Astrocyte (in vitro differentiated cells and primary cell): ENCODE measurements at places on chromosomes 13 and 19. TPM values are rescaled to one million over a fixed set of nuclear protein-coding genes. Genes with fewer than 3 reads are reported as not detected.

The DMKN gene
- total RNA-seq = 50.7 and 56.9 TPM in 2 replicates

The CGB7 gene
- total RNA-seq = 7.1 and 8.8 TPM in 2 replicates

The GPR4 gene
- 0.14 and 0.30 TPM in 2 replicates for total RNA-seq

The AMER2 gene
- 0.02 TPM in 1 of 2 replicates, not detected in the other for total RNA-seq

The TMEM238 gene
- 1.4 and 2.1 TPM in 2 replicates for total RNA-seq

The TSKS gene
- not detected in 2 replicates for total RNA-seq

The PRRG2 gene
- 0.89 and 1.3 TPM in 2 replicates for total RNA-seq

The SCN1B gene
- total RNA-seq = 2.1 and 3.0 TPM in 2 replicates

The SH2D3A gene
- total RNA-seq = 0.91 and 2.6 TPM in 2 replicates

- DNase-seq = no peak
These were observed 5.8 kb downstream of the EGLN2 start for GRCh38 chr19:40804783-40805242.

- no peak for DNase-seq
These were observed 257.3 kb upstream of the MAB21L1 start for GRCh38 chr13:35733827-35734226.

DNA sequence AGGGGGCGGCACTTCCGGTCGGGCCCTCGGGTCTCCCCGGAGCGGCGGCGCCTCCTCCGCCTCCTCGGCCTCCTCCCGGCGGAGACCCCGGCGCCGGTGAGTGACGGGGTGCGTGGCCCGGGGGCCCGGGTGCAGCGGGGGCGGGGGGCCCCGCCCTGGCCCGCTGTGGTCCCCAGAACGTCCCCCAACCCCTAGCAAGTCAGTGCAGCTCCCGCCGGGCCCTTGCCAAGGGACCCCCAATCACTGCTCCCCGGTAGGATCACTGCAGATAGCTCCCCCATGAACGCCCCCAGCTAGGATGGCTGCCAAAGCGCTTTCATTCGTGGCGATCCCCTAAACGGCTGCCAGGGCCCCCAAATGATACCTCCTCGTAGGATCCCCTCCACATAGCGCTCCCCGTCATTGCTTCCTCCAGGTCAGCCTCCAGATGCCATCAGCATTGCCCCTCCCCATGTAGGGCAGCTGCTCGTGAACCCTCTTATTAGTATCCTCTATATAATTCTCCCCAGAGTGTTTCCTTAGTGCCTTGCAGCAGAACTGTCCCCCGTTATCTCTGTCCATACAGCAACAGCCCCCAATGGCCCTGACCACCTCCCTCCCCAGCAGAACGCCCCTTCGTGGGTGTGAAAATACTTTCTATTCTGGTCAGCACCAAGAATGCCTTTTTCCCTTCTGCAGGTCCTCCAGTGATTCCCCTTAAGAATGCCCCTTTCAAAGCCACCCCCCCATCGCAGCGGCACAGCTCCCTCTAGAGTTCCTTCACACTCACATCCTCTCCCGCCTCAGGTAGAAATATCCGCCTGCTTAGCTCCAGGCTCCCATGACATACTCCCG lies at the start of gene ZNF865:
Gene ZNF865 (plus strand): TSS at position 11 of the 834 bp plus-strand sequence. CDS start 7,972 bp downstream, outside the sequence.
- peak; percentile 81 for DNase-seq

- peak; percentile 31 for DNase-seq
These were observed 952.4 kb downstream of the PCDH17 start for GRCh38 chr13:58583966-58584365.

DNA sequence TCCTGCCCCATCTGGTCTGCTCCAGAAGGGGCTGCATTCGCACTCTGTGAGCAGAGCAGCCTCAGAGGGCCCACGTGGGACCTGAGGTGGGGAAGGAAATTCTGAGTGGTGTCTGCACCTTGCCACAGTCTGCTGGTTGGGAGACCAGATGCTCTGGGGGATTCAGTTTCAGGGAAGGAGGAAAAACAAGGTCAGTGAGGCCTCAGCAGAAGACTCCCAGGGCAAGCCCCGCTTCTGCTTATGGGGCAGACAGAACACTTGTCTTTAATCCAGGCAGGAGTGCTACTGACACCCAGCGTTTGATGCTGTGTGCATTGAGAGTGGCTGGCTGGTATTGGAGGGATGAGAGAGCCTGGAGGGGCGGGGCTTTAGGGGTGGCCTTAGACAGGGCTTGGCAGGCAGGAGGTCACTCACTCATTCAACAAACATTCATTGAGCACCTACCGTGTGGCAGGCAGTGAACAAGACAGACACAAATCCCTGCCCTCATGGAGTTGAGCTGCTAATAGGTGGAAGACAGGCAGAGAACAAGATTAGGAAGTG lies 4.9 kb upstream of the CLEC17A start:
- no peak for DNase-seq

GRCh38 chr13:99045396-99045795 lies 67.5 kb upstream of the DOCK9 start:
- DNase-seq = peak; percentile 61

GRCh38 chr13:95787356-95788099 lies 110.6 kb downstream of the DNAJC3 start:
- no peak for DNase-seq

DNA sequence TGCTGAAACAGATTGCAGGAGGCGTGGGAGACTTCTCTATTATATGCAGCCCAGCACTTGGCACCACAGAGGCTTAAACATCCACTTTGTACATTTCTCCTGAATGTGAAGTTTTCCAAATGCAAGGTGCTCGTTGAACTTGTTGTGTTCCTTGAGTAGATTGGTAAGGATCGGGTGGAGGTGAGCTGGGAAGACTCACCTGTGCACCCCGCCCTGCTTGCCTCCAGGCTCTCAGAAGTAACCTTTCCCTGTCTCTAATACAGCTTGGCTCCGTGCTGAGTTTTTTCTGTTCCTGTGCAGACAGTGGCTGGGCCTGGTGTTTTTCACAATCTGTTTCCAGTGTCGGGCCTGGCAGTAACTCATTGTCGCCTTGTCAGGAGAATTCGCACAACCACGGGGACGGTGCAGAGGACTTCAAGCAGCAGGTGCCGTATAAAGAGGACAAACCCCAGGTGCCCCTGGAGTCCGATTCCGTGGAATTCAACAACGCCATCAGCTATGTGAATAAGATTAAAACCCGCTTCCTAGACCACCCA lies 12.3 kb downstream of the SIN3B start:
- no peak for DNase-seq

DNA sequence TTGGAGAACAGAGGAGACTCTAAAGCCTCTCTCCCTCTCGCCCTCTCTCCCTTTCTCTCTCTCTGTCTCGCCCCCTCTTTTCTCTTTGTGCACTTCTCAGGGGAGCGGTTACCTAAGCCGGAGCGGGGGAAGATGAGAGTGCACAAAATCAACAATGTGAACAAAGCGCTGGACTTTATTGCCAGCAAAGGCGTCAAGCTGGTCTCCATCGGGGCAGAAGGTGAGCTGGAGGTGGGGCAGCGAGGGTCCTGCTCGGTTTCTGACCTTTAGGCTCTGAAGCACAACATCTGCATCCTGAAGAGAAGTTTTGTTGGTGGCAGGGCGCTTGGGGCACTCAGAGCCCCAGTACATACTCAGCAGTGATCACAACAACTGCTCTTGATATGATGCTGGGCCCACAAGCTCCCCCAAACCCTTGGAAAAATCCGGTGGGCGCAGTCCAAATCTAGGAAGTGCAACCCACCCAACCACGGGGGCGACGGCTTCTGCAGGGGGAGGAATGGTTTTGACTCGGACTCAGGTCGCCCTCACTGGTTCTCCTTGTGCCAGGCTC lies 43.3 kb downstream of the CAPN12 start:
- no peak for DNase-seq

DNA sequence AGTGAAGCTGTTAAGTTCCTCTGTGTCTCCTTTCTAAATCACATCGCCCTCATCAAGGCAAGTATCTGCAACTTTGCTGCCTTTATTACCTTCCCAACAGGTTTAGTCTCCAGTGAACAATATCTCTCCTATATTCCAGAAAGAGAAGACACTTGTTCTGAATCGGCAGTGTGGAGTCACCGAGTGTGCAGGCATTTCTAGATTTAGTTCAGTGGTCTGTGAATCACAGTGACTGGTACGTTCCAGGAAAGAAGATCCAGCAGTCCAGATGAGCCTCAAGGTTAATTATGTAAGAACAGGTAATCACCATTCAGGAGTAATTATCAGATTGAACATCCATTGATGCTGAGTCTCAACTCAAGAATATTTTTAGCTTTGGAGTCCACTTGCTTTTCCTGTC lies 497.0 kb downstream of the FOXO1 start:
- no peak for DNase-seq

DNA sequence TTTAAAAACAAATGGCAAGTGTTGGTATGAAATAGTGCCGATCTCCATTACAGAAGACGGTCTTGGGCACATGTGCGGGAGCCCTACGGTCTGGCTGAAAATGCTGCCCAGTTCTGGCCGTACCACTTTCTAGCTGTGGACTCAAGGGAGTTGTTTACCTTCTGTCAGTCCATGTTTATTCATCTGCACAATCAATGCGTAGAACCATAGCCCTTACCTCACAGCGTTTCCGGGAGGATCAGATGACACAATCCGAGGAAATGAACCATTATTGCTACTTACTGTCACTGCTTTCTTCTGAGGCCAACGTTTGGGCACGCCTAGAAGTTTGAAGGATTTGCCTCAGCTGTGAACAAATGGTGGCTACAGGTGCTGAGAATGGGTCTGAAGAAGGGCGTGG lies 31.2 kb downstream of the GADD45B start:
- DNase-seq = peak; percentile 41

DNA sequence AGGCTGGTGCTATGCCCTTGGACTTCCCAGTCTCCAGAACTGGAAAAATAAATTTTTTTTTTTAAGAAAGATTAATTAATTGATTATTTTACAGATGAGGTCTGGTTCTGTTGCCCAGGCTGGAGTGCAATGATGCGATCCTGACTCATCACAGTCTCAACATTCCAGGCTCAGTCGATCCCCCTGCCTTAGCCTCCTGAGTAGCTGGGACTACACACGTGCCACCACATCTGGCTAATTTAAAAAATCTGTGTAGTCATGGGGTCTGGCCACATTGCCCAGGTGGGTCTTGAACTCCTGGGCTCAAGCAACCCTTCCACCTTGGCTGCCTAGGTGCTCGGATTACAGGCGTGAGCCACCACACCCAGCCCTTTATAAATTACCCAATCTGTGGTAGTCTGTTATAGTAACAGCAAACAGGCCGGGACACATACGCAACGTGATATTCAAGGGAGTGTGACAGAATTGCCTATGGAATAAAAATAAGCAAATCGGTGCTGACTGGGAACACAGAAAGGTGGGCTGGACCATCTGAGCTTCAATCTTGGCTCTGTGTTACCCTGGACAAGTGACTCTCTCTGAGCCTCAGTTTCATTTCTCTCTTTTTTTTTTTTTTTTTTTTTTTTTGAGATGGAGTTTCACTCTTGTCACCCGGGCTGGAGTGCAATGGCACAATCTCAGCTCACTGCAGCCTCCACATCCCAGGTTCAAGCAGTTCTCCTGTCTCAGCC lies 42.8 kb downstream of the PIN1 start:
- peak; percentile 43 for DNase-seq

- no peak for DNase-seq
These were observed 571.2 kb downstream of the LIG4 start for GRCh38 chr13:107644136-107644535.

DNA sequence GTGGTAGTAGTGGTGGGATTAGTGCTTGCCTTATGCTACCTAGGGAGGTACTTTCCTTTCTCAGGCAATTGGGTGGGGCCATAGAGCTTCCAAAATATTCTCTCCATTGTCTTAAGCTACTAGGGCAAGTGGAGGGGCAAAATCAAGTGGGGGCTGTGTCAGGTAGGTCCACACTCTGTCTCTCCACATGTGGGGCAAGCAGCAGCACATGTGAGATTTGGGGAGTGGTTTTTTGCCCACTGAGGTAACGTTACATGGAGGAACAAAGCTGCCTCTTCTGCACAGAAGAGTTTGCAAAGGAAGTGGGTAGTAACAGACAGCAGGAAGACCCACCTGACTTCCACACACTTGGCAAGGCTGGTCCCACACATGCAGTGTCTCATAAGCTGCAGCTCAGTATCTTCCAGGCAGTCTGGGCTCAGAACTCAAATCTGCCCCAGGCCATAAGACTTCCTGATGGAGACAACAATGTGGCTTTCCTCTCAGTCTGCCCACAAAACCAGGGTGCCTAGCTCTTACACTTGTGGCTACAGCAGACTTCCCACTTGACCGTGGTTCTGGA lies 1581.5 kb upstream of the PCDH20 start:
- no peak for DNase-seq

DNA sequence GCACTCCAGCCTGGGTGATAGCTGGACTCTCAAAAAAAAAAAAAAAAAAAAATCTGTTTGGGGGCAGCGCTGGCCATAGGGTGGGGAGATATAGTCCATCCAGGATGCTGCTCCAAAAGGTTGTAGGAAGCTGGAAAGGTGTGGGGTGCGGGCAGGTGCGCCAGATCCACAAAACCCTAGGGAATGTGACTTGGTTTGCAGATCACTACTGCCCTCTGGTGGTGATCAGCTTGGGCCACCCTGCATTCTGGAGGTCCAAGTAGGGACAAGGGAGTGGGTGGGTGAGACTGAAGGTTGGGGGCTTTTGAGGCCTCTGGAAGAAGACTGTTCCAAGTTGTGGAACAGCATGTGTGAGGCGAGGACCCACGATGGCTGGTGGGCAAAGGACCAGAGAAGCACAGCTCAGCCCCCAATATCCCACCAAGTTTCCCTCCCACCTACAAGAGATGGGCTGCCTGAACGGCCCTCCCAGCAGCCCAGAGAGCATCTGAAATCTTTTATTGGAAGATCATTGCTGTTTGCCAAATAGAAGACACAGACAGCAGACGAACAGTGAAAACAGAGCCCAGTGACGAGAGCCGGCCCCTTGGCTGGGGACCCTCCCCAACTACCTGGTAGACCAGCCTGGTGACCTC lies 10.4 kb upstream of the TYK2 start:
- DNase-seq = peak; percentile 36

- no peak for DNase-seq
These were observed 9.0 kb downstream of the NFIX start for GRCh38 chr19:13004273-13004672.

DNA sequence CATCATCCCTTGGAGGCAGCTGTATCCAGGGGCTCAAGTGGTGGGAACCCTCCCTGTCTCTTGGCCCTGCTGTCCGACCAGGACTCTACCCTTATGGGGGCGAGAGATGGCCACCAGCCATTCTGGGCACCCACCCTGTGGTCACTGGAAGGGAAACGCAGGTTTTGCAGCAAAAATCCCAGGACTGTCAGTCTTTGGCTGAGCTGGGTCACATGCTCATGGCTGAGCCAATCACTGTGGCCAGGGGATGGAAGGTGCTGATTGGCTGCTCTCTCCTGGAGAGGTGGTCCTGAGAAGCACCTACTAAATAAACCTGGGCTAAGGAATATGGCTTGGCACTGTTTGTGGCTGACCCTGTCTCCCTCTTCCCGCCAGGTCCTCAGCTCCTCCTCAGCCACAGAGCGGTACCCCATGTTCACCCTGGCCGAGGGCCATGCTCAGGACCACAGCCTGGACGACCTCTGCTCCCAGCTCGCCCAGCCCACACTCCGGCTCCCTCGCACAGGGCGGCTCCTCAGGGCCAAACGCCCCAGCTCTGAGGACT lies 8.9 kb downstream of the ATG4D start:
- no peak for DNase-seq

DNA sequence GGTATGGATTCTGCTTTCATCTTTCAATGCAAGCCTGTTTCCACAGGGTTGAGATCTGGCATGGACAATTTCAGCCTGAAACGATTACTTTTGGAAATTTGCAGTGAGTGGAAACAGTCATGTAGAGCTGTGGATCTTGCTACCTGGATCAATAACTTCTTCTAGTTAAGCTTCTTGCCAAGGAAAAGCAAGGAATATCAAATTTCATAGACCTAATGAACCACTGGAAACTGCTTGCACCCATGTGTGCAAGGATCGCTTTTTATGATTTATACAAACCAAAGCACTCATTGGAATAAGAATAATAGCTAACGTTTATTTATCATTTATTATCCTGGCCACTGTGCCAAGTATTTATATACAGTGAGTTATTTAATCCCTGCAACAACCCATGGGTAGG lies 392.8 kb downstream of the KCNRG start:
- DNase-seq = no peak
